ENCODE measurements at places on chromosomes 6 and 20.
A peak's percentile ranks its signal among the peaks of the same experiment; 100 is the strongest.

DNA sequence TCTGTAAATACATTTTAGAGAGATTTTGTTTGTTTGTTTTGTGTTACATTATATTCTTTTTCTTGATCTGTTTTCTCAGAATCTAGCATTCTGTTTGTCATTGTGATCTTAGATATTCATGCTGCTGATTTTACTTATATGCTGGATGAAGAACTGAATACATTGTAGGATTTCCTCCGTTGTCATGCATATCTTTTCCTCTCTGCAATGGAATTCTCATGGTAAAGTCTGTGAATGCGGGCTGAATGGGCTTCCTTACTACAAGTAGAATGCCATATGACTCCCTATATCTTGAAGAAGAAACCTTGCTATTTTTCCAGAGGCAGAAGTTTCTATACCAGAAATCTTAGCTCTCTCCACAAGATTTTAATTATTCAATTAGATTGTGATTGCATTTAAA lies 2.4 kb upstream of the DEFB114 start:
- DNase-seq, result no peak

DNA sequence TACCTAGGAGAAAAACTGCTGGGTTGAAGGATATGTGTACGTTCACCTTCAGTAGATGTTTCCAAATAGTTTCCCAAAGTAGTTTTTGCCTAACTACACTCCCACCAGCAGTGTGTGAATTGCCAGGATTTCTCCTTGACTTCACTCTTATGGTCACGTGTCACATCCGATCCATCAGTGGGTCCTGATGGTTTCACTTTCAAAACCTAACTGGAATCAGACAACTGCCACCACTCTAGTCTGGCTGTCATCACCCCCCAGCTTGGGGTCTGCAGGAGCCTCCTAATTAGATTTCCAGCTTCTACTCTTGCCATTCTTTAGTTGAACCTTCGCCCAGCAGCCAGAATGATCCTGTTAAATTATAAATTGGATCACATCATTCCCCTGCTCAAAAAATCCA lies 8.5 kb upstream of the SLC12A5 start:
- DNase-seq, result no peak

- DNase-seq, result no peak
Observed at GRCh38 chr6:112040956-112041355, 12.9 kb upstream of the CCN6 start.

- DNase-seq, result peak; percentile 73
Observed at GRCh38 chr6:167993169-167993568, 4.3 kb upstream of the KIF25 start.

GRCh38 chr6:136169394-136170148 lies 80.5 kb downstream of the MTFR2 start:
- no peak for DNase-seq

DNA sequence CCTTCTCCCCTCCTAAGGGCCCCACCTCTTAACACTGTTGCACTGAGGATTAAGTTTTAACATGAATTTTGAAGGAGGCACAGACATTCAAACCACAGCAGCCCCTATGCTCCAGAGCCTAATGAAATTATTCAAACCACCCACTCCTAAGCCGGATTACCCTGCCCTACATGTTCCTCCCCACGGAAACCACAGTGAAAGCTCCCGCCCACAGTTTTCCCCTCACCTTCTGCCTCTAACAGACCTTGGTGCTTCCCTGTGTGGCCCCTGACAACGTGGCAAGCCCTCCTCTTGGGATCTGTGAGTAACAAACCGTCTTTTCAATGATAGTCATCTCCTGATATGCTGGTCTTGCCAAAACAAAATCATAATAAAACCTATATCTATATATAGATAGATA lies 74.8 kb downstream of the RIN2 start:
- no peak for DNase-seq

DNA sequence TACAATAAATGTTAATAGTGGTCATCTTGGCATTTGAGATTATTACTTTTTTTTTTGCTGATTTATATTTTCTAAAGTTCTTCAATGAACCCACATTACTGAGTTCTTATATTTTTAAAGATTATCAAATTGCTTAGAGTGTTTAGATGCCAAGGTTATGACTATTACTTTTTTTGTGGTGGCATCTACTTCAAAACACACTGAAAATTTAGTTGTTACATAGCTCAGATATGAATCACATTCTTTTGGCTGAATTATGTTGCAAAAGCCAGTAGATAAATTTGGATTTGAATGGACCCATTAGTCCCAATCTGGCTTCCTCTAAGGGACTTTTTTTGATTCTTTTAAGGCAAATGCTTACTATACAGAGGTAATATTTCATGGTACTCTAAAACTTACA lies 8.9 kb downstream of the UTRN start:
- no peak for DNase-seq

- peak; percentile 29 for DNase-seq
Observed at GRCh38 chr6:154901876-154902552, 93.1 kb upstream of the TIAM2 start.

DNA sequence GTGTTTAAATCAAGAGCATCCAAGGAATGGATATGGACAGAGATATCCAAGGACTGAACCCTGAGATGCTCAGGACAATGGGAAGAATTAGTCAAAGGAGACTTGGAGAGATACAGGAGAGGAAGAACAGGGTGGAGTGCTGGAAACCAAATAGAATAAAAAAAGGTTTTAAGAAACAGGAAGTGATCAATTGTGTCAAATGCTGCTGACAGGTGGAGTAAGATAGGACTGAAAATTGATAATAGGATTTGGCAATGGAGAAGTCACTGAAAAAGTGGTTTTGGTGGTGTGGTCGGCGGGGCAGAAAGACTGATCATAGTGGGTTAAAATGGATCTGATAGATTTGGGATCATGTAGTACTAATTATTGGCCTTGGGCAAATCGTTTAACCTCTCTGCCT lies 37.9 kb upstream of the PNRC1 start:
- no peak for DNase-seq

- no peak for DNase-seq
Observed at GRCh38 chr20:47397652-47398301, 41.3 kb upstream of the ZMYND8 start.

GRCh38 chr6:142707255-142707654 lies 237.7 kb downstream of the HIVEP2 start:
- DNase-seq, result no peak

GRCh38 chr6:83600459-83600858 lies 88.1 kb downstream of the PRSS35 start:
- DNase-seq, result no peak

GRCh38 chr20:34875642-34876405 lies 588 bp upstream of the ACSS2 start:
- DNase-seq, result no peak

DNA sequence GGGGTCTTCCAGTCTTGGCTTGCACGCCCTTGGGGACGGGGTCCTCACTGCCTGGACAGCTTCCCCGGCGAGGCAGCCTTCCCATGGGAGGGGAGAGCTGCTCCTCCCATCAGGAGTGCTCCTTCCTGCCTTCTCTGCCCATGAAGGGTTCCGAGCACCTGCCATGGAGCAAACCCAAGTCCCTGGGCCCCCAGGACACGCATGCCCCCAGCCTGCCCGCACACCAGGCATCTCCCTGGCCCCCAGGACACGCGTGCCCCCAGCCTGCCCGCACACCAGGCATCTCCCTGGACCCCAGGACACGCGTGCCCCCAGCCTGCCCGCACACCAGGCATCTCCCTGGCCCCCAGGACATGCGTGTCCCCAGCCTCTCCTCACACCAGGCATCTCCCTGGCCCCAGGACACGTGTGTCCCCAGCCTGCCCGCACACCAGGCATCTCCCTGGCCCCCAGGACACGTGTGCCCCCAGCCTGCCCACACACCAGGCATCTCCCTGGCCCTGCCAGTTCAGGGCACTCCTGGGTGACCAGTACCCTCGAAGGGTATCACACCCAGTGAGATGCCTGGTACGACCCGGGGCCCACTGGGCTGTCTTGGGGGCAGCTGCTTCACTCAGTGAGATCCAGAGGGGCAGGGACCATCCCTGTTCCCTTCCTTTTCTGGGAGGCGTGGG lies 21.7 kb downstream of the COL20A1 start:
- DNase-seq, result no peak

DNA sequence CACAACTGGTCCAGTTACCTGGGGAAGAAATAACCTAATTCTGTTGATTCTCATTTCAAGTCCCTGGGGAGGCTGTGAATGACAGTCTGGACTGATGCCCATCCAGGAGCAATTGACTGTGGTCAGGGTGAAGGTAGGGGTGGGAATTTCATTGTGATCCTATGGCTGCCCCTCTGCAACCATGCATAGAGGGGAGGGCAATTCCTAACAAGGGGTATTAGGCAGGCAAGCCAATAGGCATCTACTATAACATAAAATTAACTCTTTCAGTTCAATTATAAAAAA lies 44.0 kb upstream of the TRAM2 start:
- no peak for DNase-seq

GRCh38 chr6:159035891-159036290 lies 8.9 kb downstream of the TAGAP start:
- DNase-seq, result no peak

DNA sequence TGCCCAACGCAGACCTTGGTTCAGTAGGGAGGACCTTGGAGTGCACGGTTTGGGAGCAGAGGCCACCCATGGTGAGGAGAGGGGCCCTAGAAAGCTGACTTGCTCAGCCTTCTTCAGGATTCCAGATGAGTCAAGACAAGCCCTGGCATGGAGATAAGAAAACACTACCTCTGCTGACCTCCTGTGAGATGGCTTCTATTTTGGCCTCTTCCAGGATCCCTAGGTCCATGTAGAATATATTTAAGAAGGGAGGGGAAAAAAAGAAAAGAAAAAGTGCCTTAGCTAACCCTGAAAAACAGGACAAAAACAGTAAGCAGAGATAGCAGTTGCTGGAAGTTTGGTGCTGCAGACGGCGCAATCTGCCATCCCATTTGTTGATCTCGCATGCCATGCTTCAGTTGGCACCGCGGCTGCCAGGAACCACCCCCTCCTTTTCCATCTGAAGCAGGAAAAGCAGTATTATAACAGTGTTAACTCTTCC lies 100.0 kb downstream of the ARMC2 start:
- DNase-seq, result peak; percentile 58

GRCh38 chr6:34096814-34097213 lies 49.1 kb downstream of the GRM4 start:
- DNase-seq, result no peak

GRCh38 chr6:22975079-22975478 lies 405.7 kb downstream of the HDGFL1 start:
- DNase-seq, result no peak

DNA sequence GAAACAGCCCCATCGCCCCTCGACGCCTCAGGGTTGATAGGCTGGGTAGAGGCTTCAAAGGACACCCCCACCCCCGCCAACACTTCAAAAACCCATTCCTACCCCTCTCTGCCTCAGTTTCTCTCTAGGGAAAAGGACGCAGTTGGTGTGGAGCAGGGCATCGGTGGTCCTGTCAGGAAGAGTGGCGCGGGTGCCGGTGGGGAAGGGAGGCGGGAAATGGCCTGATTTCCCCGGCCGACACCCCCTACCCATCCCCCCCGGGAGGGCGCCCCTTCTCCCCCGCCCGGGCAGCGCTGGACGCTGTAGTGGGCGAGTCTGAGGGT lies 367 bp downstream of the NRSN2 start:
- no peak for DNase-seq

- DNase-seq, result no peak
Observed at GRCh38 chr6:24031496-24031895, 94.5 kb upstream of the NRSN1 start.

GRCh38 chr6:31763619-31763940 lies 1.1 kb downstream of the SAPCD1 start:
- no peak for DNase-seq

DNA sequence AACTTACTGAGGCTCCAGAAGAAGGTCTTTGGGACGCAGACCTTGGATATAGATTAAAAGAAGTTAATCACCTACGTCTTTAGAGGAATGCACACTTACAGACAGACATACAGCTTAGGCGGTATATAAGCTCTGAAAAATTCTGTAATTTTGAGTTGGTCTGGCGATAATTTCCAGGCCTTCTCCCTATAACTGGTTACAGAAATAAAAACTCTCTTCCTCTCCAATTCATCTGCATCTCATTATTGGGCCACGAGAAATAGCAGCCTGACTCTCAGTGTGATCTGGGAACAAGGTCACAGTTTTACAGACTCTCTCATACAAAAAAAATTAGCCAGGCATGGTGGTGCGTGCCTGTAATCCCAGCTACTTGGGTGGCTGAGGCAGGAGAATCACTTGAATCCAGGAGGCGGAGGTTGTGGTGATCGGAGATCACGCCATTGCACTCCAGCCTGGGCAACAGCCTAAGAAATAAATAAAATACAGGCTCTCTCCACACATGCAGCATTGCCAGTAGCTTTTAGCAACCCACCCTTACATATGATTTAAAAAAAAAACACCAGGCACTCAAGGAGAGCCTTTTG lies 4.7 kb downstream of the ZBTB24 start:
- no peak for DNase-seq

GRCh38 chr6:56349194-56349593 lies 101.8 kb upstream of the COL21A1 start:
- DNase-seq, result no peak

- no peak for DNase-seq
Observed at GRCh38 chr20:24868396-24868927, 80.6 kb upstream of the CST7 start.

GRCh38 chr20:8997701-8998117 lies 71.2 kb upstream of the PLCB4 start:
- no peak for DNase-seq

GRCh38 chr20:19602675-19603375 lies 155.2 kb upstream of the RIN2 start:
- peak; percentile 54 for DNase-seq

DNA sequence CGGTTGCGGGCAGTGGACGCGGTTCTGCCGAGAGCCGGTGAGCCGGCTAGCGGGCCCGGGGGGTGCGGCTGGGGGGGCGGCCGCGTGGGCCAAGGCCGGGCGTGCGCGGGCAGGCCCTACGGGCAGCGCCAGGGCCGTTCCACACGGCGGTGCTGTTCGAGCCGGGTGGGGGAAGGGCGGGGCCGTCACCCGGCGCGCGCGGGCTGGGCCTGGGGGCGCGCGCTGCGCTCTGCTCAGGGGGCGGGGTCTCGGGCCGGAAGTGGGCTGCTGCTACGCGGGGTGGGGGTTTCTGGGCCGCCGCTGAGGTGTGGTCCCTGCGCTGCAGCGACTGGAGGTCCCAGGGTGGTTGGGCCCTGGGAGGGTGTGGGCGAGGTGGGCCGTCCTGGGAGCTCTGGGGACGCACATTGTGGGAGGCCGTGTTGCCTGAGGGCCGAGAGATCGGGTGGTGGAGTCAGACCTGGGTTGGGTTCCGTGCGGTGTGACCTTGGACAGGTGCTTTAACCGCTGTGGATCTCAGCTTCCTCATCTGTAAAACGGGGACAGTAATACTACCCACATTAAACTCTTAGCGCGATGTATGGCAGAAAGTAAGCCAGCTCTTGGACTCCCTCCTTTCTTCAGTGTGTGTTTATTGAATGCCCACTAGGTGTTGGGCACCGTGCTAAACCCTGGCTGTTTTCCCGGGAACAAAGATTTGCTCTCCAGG lies 391 bp downstream of the MAPRE1 start:
- DNase-seq, result no peak

Measured in femur (tissue), 1 donor.